ENCODE measurements at places on chromosomes 4 and X.
A peak's percentile ranks its signal among the peaks of the same experiment; 100 is the strongest.

GRCh38 chrX:3462166-3462508 lies 115.7 kb upstream of the MXRA5 start:
- no peak for DNase-seq

DNA sequence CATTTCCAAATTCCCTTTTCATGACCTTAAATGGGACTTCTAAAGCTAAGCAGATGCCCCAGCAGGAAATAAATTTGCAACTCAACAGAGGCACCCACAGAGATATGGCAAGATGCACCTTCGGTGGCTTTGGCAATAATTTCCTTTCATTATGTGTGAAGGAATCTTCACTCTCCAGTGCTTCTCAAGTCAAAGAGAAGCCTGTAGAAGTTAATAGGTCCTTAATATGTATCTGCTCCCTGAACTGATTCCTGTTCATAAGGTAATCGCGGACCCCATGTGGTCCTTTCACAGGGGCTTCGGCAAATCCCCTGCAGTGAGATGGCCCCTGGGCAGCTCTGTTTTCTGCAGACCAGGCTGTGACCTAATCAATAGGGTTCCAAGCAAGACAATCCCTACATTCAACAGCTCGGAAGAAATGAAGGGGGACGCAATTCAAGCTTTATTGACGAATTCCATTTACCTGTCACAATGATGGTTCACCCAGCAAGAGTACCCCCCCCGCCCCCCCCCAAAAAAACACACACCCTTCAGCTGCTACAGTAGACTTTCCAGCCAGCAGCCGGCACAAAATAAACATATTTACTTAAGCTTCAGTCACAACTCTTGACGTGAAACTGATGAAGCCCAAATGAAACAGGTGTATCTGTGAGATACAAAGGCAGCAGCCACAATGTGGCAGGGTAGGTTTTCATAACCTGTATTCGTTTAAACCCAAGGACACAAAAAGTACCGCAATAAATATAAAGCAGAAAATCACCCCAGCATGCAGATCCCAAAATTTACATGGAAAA lies 35.3 kb downstream of the FAT1 start:
- DNase-seq, result no peak

DNA sequence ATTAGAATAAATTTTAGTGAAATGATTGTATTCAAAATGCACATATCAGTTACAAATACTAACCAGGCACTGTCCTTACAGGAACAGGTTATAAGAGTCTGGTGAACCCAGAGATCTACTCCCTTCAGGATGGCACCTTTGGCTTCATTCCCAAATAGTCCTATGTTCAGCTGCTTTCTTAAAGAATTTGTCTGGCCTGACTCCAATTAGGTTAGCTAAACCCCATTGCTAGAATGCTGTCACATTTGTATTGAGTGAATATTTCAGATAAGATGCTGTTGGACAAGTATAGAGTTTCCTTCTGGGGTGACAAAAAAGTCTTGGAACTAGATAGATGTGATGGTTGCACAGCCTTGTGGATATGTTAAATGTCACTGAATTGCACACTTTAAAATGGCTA lies 69.4 kb downstream of the EFHC2 start:
- no peak for DNase-seq

DNA sequence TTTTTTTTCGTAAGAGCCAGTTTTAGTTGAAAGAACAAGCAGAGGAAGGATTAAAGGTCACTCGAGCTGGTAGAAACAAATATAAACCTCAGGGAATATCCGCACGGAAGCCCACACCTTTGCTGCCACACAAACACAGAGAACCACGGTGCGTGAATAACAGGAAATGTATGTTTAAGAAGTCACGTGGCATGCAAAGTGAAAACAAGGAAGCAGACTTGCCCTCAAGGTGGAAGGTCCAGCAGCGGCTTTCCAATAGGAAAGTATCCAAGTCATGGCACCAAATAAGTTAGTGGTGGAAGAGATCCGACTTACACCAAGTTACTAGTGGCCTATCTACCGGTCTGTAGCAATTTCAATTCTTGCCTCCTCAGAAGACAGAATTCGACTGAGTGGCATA lies 215.5 kb downstream of the HHIP start:
- no peak for DNase-seq

DNA sequence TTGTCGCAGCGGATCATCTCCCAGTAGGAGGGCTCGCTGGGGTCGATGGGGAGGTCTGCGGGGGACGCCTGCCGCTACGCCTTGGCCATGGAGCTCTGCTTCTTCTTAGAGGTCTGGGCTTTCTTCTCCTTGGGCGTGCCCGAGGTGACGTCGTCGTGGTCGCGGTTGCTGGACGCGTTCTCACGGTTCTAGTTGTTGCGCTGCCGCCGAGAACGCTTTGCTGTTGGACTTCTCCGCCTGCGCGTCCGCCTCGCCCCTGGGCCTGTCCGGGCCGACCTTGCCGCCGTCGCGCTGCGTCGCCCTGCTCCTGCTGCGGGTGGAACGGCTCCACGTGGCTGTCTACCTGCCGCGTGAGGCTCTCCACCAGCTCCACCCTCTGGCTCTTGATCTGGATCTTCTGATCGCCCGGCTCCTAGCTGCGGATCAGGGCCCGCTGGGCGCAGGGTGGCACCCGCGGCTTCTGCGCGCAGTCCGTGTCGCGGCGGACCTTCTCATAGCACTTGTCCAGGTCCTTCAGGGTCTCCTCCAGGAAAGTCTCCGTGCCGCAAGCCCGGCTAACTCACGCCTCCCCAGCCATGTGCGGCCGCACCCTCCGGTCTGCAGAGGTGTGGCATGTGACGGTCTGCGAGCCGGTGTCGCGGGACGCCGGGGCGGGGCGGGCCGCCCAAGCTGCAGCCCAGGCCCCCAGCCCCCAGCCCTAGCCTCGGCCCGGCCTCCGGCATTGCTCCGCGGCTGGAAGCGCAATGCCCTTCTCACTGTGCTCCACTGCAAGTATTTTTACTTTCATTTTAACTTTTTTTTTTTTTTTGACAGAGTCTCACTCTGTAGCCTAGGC lies 40.5 kb upstream of the OGT start:
- peak; percentile 50 for DNase-seq

GRCh38 chr4:189088780-189089179 lies 851.9 kb upstream of the FRG1 start:
- no peak for DNase-seq

DNA sequence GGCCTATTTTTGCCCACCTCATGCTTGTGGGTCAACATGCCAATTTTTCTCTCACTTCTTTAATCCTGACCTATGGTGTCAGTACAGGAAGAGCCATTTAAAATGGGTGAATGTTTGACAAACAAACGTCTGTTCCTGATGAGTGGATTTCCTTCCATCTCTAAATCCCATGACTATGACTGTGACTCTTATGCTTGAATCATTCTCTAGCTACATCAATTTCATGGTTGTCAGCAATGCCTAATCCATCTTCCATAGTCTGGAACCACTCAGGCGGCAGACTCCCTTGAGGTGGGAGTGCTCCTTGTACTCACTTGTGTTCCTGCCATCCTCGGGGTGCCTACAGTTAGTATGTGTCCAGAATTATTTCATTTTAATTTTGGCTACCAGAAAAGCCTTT lies 194.9 kb upstream of the RPS6KA3 start:
- DNase-seq, result no peak

DNA sequence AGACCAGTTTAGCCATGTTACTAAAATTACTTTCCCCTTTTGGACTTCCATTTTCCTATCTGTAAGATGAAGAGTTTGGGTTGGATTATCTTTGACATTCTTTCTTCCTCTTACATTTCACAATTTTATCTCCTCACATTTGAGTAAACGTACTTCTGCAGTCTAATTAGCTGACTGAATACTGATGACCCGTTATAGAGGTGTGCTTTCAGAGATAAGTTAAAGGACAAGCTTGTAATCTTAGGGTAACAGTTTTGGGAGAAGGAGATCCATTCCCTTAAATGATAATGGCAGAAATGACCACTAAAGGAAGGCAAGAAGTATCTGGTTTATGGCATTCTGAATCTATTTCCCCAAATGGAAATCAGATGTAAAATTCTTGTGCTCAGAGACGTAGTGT lies 222.6 kb upstream of the FTHL17 start:
- no peak for DNase-seq

DNA sequence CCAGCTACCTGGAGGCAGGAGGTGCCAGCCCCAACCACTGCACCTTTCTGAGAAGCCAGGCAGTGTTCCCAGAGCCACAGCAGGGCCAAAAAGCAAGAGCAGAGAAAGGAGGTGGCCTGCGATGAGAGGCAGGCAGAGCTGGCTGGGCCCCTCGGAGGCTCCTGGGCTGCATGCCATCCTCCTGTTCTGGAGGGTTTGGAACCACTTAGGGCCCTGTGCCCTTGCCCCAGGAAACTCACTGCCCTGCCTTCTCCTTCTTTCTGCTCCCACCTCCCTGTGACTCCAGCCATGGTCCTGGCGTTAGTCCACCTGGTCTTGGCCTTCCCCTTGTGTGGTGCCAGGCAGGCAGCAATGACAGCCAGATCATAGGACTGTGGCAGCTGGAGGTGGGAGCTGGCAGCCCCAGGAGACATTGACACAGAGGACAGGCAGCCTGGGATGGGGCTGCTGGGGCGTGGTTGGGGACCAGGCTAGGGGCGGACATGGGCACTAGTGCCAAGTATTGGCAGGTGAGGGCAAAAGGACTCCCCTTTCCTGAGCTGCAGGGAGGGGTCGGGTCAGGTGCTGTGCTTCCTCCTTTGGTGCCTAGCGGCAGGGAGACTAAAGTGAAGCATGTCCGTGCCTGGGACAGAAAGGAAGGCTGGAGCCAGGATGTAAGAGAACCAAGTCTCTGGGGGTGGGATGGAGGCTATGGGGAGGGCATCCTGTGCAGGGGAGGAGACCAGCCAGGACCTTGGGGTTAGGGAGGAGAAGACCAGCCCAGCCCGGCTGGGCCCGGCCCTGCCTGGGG lies 1.4 kb downstream of the APLN start:
- DNase-seq, result no peak

Measured in activated CD4-positive, alpha-beta T cell treated with anti-CD3 and anti-CD28 coated beads, Interleukin-10, Interleukin-2, amounts not matched to agents 100 ng/mL and 50 ng/mL, durations not matched to agents 16 hours and 8 hours (primary cell).